ENCODE measurements at places on chromosomes 7 and 10.
A peak's percentile ranks its signal among the peaks of the same experiment; 100 is the strongest.

DNA sequence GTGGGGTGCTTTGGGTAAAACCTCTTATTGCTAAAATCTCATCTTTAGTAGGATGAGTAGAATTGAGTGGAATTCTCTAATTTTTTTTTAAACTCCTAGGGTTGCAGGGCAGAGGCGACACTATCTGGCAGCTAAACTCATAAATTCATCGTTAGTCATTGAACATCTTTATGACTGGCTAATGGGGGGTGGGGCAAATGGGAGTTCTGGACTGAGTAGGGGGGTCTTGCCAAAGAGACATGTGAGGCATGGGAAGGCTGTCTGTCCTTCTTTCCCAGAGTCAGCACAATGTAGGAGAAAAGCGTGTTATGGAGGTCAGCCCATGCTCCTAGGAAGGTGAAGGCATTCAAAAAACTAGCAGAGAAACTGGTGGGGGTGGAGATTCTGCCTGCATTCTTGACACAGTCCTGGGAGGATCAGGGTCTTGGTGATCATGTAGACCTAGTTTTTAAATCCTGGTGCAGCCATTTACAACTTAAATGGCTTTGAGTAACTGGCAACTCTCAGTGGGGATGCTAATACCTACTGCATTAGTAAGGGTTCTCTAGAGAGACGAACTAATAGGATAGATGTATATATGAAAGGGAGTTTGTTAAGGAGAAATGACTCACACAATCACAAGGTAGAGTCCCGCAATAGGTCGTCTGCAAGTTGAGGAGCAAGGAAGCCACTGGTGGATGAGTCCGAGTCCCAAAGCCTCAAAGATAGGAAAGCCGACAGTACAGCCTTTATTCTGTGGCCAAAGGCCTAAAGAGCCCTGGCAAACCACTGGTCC is 47.7 kb downstream of the EMX2 start:
- no peak for DNase-seq

GRCh38 chr10:5036511-5036910 is 32.9 kb upstream of the AKR1C2 start:
- DNase-seq: no peak

DNA sequence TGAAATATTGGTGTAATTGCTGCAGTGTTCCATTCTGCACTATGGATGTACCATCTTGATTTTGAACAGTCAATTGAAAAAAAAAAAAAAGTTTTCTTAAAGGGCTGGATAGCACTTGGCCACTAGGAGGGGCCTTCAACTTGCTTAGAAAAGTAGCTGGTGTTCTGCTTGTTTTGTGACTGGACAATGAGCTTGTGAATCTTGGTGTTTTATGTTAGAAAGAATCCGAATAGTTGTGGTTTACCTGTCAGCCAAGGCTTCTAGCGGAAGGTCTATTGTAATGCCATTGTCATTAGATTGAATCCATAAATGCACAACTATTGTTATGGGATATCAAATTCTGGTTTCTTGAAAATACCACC is 77.1 kb downstream of the BMPER start:
- no peak for DNase-seq

DNA sequence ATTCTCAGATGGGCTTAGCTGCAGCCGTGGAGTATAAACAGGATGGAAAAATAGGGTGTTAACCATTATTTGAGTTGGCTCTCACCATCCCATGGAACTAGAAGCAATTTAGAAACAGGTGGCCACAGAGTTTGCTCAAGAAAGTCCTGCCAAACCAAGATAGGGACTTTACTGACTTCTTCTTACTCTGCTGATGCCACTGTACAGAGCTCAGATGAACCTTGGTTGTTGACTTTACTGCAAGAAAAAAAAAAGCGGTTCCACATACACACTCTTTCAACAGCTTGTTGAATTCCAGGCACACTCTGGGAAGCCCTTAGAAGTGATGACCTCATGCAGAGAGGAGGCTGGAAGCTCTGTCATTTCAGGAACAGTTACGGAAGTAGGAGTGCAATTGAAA is 753.4 kb downstream of the NRG3 start:
- DNase-seq: no peak

- peak; percentile 5 for DNase-seq
Measured at GRCh38 chr10:112115781-112116385, 67.7 kb downstream of the GPAM start.

- DNase-seq: no peak
Measured at GRCh38 chr7:30979027-30979426, 15.3 kb downstream of the GHRHR start.

DNA sequence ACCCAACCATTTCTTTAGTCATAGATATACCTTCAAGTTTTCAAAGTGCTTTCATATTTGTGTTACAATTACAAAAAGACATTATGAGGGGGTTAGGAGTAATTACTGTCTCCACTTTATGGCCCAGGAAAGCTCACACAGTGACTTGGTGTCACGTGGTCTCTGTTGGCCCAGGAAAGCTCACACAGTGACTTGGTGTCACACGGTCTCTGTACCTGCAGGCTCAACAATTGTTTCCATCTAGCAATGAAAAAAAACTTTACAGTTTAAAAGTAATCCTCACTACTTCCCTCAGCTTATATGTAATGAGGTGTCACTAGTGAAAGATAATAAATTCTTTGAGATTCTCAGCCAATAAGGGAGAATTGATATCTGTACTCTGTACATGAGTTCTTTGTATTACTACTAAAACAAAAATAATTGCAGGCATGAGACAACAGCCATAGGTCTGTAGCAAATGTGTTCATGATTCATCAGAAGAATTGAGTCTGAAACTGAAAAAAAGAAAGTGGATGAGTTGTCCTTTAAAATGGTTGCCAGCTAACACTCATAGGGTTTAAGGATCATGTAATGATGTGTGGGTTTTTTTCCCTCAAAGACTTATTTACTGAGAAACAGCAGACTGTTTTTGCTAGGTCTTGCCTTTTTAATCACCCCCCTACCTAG is 10.9 kb downstream of the OGDH start:
- no peak for DNase-seq

- no peak for DNase-seq
Measured at GRCh38 chr7:155770241-155770640, 42.0 kb downstream of the SHH start.

DNA sequence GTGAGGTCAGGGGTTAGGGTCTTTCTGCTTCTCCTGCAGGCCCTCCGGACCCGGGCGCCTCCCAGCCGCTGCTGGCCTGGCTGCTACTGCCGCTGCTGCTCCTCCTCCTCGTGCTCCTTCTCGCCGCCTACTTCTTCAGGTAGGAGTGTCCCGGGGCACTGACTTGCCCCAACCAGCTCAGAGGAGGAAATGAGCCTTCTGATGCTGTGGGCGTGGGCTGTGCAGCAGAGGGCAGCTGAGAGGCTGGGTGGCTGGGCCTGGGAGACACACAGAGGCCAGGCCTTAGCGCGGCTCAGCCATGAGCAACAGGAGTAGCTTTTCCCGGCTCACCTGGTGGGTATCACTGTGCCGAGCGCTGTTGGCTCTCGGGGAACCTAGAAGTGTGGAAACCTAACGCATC is 78.9 kb downstream of the MKI67 start:
- no peak for DNase-seq

GRCh38 chr7:54637712-54638396 is 95.7 kb downstream of the VSTM2A start:
- no peak for DNase-seq

DNA sequence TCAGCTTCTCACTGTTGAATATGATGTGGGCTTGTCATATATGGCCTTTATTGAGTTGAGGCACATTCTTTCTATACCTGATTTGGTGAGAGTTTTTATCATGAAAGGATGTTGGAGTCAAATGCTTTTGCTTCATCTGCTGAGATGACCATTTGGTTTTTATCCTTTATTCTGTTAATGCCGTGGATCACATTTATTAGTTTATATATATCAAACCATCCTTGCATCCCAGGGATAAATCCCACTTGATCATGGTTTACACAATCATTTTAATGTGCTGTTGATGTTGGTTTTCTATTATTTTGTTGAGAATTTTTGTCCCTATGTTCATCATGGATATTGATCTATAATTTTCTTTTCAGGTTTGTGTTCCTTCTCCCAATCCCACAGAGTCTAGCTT is 67.0 kb downstream of the EBLN1 start:
- DNase-seq: no peak

DNA sequence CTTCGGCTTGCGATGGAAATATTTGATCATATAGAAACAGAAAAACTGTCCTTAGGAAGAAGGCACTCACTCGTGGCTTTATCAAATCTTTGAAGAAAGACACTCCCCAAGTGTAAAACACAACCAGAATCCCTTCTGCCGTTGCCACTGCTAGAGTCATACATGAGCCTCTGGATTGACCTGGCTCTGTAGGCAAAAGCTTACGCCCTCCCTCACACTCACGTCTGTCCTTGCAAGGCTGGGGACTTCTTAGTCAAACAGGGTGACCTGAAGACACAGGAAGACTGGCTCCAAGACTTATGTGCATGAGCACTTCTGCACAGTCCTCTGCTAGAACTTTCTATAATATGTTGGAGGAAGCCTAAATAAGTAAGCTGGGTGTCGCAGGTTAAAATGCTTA is 135.4 kb upstream of the MDFIC start:
- DNase-seq: no peak

- DNase-seq: no peak
Measured at GRCh38 chr10:116815641-116816415, 33.5 kb upstream of the ENO4 start.

DNA sequence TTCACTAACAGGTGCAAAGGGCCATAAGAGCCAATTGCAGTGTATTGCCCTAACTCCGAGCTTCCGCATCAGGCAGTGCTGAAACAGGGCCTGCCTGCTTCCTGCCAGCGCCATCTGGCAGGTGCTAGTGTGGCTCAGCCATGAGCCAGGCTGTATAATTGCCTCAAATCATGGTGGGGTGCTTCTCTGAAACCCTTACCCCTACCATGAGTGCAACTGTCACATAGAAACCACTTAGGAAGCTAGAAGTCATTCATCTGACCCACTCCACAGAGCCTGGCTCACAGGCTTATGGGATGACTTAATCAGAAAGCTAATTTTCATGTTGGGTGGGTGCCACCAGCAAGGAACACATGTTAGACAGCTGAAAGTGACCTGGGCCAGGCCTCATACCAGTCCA is 133.3 kb upstream of the LAMB4 start:
- DNase-seq: peak; percentile 73

- DNase-seq: no peak
Measured at GRCh38 chr10:35136263-35136815, 9.7 kb downstream of the CREM start.

GRCh38 chr10:79237454-79238157 is 109.7 kb upstream of the PPIF start:
- DNase-seq: no peak

- DNase-seq: no peak
Measured at GRCh38 chr10:77240041-77240652, 397.5 kb downstream of the KCNMA1 start.

DNA sequence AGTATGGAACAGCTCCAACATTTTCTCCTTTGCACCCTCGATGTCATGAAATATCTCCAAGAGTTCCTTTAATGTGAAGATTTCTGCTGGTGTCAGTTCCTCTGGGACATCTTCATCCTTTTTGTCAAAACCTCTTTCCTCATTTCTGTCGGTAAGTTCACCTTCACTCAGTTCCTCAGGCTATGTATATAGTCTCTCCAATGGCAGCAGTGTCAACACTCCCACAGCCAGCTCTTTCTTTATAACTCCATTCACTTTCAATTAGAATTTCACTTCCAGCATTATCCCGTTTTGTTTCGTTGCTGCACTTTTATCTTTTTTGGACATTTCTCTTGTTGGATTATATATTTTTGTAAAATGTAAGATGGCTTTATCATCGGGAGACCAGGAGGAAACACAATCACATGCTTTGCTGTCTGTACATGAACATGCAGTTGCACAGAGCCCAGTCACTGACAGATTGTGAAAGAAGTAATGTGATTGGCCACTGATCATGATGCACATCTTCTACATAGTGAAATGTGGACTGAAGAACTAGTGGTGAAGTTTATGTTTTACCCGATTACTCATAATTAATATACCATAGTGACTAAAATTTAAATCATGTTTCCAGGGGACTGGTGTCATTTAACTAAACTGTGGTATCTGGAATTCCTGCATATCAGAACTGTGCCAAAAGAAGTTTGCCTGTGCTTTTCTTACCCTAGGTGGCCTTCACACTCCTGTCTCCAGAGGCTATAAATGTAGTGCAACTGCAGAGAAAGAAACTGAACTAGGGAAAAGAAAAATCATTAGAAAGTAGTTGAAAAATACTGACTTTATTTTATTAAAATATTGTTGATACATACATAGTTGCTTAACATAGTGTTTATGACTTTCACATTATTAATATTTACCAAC is 289.6 kb downstream of the PPP1R3A start:
- no peak for DNase-seq

DNA sequence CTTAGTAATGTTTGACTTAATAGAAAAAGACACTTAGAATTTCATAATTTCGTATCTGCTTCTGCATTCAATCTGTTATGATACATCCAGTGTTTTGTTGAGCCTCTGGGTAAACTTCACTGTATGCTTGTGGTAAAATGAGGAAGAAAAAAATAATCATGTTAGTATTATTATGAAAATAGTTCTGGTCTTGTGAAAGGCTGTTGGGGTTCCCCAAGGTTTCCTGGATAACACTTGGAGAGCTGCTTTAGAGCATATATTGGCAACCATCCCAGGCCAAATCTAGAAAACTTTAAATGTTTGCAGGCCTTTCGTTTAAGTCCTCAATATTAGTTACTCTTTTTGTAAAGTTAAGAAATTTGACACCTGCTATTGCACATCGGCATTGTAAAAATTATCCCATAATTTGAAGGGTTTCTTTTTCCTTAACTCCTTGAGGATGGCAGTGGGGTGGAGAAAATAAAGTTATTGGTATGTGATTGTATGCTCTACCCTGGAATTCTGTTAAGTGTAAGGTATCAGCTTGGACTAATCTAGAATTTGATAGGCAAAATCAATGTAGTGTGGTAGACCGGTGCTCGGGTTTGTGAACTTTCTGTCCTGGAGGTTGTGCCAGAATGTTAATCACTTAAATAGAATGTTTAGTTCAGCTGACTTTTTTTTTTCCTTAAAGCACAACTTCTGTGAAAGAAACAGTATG is 54.5 kb downstream of the WAC start:
- DNase-seq: no peak

- DNase-seq: no peak
Measured at GRCh38 chr7:127878791-127879190, 152.4 kb downstream of the LRRC4 start.

DNA sequence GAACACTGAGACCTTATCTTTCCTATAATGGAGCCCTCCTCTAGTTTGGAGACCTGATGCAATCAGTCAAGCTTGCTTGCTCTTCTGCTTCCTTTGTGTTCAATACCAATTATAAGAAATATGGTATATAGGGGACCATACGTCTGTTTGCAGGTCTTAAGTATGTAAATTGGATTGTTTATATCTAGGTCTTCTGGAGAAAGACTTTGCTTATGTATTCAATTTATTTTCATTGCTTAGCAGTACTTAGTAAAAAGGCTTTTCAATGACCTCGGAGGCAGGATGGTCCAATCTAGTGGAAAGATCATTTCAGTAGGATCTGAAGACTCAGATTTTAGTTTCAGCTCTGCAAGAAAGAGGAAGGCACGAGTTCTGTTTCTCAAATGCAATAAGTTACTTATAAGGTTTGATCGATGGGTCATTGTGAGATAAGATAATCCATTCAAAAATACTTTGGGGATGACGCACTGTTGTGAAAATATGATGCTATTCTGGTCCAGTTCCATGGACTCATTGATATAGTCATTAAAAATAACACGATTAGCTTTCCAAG is 571.6 kb downstream of the SH2D4B start:
- no peak for DNase-seq
